NCI-H2171 (cell line): ENCODE measurements at places on chromosomes 16 and 17.

- no peak for DNase-seq
Measured at GRCh38 chr17:4586043-4586442, 1.7 kb downstream of the SMTNL2 start.

DNA sequence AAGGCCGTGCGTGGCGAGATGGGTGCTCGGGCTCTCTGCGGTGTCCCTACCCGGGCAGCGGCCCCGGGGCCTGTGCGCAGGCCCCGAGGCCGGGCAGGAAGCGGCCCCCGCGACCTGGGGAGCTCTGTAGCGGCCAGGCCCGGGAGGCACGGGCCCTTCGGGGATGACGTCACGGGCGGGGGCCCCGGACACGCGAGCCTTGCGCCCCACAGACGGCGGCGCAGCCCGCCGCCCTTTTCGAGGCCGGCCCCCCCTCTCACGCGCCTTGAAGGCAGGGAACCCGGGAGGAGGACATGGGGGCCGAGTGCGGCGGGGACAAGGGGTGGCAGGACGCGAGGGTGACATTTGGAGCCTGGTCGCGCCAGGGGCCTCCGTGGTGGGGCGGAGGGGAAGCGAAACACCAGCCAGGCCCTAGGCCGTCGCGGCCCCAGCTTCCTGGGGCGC is 1.1 kb downstream of the RAI1 start:
- peak; percentile 43 for DNase-seq

DNA sequence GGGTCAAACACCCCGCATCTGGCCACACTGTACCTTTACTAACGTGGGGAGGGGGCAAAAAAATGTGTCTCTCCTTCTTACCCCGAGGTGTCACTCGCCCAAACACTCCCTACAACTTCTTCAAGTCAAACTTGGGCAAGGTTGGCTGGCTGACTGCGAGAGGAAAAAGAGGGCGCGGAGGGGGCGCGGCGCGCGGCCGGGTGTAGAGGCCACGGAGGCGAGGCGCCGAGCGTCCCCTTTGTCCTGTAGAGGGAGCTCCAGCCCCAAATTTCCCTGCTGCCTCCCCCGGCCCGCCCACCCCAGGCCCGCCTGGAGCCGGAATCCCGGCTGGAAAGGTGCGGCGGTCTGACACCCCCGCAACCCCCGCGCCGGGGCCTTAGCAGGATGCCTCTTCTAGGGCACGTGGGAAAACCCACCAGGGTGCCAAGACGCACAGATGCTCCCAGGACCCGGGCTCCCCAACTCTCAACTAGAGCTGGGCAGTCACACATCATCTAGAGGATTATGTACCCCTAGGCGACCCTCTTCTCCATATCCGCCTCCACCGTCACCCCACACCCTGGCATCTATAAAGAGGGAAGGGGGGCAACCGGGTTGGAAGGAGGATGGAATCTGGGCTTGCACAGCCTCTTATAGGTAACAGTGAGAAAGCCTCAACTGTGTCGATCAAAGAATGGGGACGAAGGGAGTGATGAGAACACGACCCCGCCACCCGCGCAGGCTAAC is 4.2 kb downstream of the IRX3 start:
- no peak for DNase-seq

GRCh38 chr16:81513204-81514040 is 68.8 kb downstream of the CMIP start:
- DNase-seq = no peak

DNA sequence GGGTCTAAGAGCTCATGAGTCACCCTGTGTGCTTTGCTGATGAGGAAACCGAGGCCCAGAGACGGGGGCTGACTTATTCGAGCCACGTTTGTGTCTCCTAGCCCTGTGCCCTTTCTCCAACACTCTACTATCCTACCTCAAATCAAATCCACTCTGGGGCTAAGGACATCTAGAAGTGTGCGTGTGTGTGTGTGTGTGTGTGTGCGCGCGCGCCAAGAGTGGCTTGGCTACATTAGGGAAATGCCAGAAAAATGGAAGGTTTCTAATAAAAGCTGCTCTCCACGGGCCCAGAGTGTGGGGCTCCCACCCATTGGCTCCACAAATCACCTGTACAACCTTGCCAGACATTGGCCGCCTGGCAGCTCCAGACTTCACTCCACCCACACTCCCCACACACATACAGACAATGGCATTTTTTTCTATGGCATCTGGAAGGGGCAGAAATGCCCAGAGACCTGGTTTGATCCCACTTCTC is 30.3 kb upstream of the PHOSPHO1 start:
- no peak for DNase-seq

DNA sequence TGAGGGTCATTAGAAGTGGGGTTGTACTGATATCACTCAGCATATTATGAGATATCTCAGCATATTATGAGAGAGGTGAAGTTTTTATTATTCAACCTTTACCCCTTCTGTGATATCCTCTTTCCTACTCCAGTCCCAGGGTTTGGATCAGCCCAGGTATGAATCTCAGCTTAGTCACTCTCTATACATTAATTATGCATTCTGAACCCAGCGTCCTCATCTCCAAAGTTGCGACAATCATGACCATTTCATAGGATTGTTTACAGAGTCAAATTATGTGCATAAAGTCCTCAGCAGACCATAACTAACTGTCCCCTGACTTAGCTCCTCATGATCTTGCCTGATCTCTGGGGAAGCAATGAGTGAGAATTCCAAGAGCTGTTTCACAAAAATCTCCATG is 20.5 kb upstream of the BLMH start:
- DNase-seq = no peak
